T-helper 2 cell (primary cell): ENCODE measurements at places on chromosomes 5 and 9.

- DNase-seq: no peak
Measured at GRCh38 chr9:98989036-98990000, 45.6 kb downstream of the COL15A1 start.

- no peak for DNase-seq
Measured at GRCh38 chr9:100277166-100277979, 75.4 kb downstream of the TEX10 start.

- DNase-seq: no peak
Measured at GRCh38 chr9:124016175-124017050, 4.8 kb downstream of the LHX2 start.

DNA sequence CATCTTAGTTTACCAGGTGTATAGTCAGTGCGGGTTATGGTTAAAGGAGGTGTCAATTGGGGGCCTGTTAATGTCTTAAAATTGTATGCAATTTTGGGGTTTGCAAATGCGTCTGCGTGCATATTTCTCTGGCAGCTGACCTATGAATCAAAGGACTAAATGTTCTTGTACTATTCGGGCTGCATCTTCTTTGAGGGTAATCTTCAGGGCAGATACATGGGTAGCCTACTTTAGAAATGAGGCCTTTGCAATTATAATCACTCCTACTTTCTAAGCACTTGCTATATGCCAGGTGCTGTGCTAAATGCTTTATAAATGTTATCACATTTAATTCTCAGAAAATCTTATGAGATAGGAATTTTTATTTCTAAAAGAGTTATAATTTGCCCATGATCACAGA is 58.2 kb downstream of the NDFIP1 start:
- DNase-seq: no peak

DNA sequence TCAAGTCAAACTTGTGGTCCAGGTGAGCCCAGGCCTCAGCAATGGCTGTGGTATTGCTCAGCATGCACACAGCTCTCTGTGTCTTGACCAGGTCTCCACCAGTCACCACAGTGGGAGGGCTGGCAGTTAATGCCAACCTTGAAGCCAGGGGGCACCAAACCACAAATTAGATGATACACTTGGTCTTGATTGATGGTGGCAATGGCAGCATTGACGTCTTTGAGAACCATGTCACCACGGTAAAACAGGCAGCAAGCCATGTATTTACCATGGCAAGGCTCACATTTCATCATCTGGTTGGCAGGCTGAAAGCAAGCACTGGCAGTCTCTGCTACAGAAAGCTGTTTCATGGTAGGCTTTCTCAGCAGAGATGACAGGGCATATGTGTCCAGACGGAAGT is 40.0 kb downstream of the NIM1K start:
- DNase-seq: no peak

GRCh38 chr5:87733897-87734296 is 321.2 kb upstream of the CCNH start:
- no peak for DNase-seq

- DNase-seq: no peak
Measured at GRCh38 chr9:120306561-120306960, 273.4 kb downstream of the CDK5RAP2 start.

DNA sequence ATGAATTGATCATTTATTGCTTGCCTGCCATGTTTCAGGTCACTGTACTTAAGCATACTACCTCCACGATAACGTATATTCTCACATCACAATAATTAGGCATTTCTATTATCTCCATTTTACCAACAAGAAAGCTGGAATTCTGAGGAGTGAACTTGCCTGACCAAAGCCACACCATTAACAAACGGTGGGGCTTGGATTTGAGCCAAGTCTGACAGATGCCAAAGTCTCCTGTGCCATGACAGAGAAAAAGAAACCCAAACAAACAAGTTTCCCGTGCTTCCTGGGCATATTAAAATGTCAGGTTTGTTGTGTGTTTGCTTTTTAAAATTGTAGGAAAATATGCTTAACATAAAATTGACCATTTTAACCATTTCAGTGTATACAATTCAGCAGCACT is 40.8 kb upstream of the KCNV2 start:
- DNase-seq: no peak

DNA sequence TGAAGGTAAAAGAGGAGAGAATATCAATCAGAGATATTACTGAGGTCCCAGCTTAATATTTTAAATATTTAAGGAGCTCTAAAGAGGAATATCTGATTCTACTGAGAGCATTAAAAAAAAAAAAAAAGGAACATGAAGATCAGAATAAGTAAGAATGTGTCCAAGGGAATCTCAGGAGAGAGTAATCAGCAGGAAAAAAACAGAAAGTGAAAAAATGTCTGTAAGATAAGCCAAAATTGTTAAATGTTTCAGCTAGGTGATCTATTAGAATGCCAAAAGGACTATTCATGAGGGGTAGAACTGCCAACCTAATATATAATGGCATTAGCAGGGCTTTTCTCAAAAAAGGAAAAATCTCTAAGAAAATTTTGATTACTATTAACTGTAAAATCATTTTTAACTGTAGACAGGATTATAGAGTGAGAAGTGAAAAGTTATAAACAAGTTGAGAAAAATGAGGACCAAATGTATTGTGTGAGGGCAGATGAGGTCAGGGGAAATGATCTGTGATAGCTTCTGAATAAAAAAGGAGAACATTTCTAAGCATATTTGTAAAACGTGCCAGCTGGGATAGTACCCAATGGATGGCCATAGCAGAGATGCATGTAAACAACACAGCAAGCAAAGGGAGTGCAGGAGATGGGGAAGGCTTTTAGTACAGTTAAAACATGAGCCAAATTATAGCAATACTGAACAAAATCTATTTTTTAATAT is 9.4 kb upstream of the RHOBTB3 start:
- no peak for DNase-seq

DNA sequence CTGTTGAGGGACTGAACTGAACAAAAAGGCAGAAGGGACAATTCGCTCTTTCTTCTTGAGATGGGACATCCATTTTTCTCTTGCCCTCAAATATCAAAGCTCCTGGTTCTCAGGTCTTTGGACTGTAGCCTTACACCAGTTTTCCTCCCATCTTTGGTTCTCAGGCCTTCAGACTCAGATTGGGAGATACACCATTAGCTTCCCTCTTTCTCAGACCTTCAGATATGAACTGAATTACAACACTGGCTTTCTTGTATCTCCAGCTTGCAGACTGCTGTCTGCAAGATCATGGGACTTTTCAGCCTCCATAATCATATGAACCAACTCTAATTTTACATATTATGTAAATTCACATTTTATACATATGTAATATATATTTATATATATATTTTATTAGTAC is 12.6 kb upstream of the CCNG1 start:
- no peak for DNase-seq

DNA sequence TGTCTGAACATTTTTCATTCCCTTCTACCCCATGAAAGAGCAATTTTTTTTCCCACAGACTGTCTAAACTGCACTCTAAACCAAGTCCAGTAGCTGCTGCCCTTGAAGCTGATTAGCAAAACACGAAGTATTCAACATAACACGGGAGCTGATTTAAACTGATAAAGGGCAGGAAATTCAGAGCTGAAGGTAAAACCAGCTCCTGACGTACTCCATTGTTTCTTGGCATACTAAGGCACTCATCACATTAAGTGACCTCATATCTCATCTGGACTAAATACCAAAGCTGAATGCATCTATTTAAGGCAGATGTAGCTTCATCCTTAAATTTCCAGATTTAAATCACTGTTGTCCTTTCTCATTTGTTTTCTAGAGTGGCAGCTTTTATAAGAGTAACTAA is 12.0 kb downstream of the GDF9 start:
- DNase-seq: no peak

GRCh38 chr5:162593881-162594280 is 526.3 kb downstream of the GABRG2 start:
- DNase-seq: no peak

- no peak for DNase-seq
Measured at GRCh38 chr5:67520161-67520908, 323.7 kb upstream of the CD180 start.

GRCh38 chr5:148443998-148444397 is 60.2 kb downstream of the FBXO38 start:
- DNase-seq: no peak

DNA sequence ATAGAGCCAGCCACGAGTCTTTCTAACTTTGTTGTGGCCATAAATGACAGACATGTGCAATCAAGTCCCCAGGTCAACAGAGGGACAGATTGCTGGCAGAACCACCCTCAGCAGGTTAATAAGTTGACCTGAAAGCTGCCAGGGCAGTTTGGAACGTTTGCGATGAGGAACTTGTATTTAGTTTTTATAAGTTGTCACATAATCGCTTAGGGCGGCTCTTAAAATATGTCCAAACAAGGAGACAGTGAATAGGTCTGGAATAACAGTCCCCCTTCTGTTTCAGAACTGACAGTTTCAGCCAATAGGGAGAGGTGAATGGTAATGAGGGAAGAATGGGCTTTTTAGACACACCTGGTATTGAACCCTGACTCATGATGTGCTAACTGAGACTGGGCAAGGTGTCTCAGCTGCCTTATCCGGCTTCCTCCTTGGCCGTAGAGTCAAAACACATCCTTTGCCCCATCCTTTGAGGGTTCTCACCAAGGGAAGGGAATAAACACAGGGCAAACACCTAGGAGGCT is 33.6 kb upstream of the GABRP start:
- no peak for DNase-seq

DNA sequence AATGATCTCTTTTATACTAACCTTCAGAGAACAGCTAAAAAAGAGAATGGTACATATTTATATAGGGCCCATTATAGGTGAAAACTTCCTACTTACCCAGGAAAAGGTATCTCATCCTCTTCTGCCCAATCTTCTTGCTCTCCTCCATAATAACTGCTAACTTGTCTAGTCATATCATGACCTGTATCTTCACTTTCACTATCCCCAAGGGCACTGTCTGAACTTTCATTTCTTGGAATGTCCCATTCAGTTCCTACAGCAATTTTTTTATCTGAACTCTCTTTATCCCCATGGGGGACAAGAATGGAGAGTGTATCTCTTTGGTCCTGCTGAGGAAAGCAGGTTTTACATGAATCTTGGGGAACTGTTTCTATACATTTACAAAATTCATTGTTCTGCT is 36.4 kb upstream of the RAPGEF6 start:
- no peak for DNase-seq
